NCI-H460 (cell line): ENCODE measurements at places on chromosomes 1 and 21.

- no peak for DNase-seq
Observed at GRCh38 chr1:28173980-28174297, 2.6 kb downstream of the PTAFR start.

GRCh38 chr1:117710710-117711109 lies 104.9 kb downstream of the TENT5C start:
- no peak for DNase-seq

- DNase-seq = no peak
Observed at GRCh38 chr1:116489231-116489697, 81.6 kb downstream of the CD58 start.

DNA sequence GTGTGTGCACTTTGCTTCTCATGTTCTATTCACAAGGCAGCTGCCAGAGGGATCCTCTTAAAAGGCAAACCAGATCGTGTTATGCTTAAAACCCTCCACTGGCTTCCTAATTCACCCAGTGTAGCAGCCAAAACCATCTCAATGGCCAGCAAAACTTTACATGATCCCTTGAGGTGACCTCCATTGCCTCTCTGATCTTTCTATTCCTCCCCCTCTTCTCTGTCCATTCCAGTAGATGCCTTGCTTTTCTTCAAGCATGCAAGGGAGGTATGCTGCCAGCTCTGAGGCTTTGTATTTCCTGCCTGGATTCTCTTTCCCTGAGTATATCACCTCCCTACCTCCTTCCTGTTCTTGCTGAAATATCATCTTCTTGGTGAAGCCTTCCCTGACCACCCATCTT lies 93.2 kb upstream of the KCNK2 start:
- DNase-seq = no peak
